ENCODE measurements at places on chromosomes 11 and 22.
A peak's percentile ranks its signal among the peaks of the same experiment; 100 is the strongest.

- no peak for DNase-seq
These were observed 5.1 kb downstream of the SCN4B start for GRCh38 chr11:118147502-118147901.

DNA sequence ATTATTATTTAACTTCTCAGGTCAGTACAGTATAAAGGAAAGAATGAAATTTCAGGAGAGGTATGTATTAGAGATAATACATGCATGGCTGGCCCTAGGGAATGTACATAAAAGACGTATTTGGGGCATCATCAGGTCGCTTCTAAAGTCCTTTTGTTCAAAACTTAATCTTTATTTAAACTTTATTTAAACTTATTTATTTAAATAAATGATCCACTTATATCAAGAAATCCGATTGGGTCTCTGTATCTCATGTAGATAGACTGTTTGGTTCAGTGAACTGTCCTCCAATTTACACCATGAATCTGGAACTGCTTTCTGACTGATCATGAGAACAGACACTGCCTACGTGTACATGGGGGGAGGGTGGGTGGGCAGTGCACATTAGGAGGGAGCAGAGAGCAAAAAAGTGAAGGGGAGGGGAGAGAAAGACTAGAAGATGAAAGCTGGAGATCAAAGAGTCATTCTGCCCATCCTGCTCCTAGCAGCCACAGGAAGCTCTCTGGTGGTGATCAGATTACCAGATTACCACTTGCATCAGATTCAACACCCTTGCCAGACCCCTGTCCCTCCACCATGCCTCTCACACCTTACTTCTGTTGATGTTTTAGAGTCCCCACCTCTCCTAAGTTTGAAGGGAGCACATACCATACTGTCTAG lies 92.1 kb upstream of the MTMR2 start:
- DNase-seq, result no peak

- DNase-seq, result peak; percentile 83
These were observed 1.1 kb upstream of the EXT2 start for GRCh38 chr11:44094260-44094868.

DNA sequence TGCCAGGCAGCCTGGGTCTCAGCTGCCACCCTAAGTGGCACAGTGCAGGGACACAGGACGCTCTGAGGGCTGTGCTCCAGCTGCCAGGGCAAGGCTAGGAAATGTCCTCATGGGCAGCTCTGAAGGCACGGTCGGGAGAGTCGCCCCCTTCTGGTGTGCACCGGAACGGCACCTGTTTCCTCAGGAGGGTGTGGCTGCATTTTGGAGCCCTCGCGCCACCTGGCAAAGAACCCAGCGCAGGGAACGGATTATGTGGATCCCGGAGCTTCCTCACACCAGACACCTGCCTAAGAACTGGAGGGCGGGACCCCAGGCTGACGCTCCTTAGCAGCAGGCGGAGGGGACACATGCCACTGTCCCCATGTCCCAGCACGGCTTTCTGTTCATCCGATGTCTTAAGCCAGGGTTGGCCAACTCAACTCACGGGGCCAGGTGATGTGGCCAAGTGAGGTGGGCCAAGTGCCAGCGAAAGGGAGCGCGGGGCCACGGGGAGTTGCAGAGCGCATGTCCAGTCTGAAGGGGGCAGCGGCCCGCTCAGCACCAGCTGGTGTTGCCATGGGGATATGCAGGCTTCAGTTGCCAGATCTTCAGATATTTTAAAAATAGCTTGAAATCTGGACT lies 5.1 kb upstream of the SLC22A8 start:
- DNase-seq, result no peak

DNA sequence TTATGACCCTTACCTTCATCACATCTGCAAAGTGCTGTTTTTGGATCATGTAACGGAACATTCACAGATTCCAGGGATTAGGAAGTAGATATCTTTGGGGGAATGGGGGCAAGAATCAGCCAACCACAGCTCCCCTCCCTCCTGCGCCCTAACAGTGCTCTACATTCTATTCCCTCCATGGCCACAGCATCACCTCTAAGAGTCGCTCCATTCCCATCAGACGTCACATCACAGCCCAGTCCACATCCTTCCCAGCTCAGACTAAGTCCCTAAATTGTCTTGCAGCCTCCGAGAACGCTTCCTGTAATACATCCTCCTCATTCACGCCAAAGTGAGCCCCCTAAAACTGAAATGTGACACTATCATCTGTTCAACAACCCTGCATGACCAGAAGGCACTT lies 5.9 kb downstream of the SCGB1D1 start:
- no peak for DNase-seq

- DNase-seq, result no peak
These were observed 59.4 kb upstream of the TOP3B start for GRCh38 chr22:22042009-22042408.

DNA sequence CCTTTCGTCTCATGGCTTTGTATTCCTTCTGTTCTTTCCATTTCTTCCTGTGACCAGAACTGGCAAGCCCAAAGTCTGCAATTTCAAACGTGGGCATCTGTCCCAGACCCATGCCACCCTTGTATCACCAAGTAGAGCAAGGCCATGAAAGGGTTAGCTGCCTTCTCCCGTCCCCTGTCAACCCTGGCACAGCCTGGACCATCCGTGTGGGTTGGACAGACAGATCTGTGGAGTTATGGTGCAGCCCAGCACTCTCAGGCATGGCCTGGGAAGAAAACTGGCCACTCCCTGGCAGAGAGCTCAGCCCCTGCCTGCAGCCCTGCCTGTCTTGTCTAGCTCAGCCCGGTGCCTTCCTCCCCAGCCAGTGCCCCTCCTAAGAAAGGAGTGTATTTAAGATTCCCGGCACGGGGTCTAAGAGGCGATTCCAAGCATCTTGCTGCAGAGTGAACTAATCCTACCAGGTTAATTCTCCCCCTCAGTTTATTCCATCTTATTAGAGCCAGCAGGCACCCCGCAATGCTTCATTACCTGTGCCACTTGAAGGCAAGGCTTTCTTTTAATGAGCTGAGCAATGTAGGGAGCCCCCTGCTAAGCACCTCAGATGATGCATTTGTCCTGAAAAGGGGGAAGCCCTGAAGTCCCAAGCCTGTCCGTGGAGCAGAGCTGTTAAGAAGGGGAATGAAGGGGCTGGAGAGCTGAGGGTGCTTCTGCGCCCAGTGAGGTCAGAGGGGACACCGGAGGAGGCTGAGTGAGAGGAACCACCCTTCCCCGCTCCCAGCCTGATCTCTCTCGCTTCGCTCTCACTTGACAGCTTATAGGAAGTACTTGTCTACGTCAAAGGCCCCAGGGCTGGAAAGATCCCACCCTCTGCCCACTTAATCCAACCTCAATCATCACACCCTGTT lies 130.6 kb downstream of the SPATA19 start:
- no peak for DNase-seq

DNA sequence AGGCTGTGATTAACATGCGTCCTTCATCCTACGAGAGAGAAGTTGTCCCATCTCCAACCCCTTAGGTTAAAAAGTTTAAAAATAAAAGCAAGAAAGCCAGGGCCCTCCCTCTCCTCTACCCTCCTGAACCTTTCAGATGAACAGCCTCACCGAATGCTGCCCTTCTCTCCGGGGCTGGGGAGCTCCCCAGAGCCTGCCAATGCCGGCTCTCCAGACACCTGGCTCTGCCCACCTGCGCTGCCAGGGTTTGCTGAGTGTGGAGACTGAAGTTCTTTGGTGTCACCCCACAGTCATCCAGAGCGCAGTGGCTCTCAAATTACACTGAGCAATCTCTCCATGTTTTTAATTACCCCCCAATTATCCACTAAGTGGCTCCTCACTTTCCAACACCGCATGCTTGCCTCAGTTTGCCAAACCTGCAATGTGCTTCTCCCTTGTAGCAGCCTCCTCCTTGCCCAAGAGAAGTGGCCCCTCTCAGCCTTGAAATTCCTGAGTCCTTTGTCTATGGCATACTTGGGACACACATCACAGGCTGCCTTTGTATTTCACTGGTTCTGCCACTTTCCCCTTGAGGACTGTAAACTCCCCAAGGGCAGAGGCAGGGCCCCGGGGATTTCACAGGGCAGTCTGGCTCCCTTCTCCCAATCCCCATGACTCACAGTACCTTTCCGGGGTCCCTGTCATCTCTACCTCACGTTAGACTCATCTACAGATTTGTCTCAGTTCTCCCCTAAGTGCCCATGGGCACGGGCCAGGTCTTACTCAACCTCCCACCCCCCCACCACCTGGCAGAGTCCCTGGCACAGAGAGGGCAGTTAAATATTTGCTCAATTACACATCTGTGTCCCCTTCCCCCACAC lies 2.0 kb downstream of the MYH9 start:
- DNase-seq, result peak; percentile 59

- DNase-seq, result no peak
These were observed 76.4 kb downstream of the GGTLC2 start for GRCh38 chr22:22720724-22721261.

GRCh38 chr11:59807047-59807610 lies 3.4 kb downstream of the MRPL16 start:
- DNase-seq, result no peak

GRCh38 chr11:2220173-2220771 lies 48.7 kb upstream of the TH start:
- DNase-seq, result no peak

- DNase-seq, result no peak
These were observed 131.0 kb downstream of the ELP4 start for GRCh38 chr11:31640611-31641010.
